ENCODE measurements at places on chromosomes 13 and 19.

GRCh38 chr19:47066376-47067214 lies 18.2 kb upstream of the TMEM160 start:
- DNase-seq: no peak

DNA sequence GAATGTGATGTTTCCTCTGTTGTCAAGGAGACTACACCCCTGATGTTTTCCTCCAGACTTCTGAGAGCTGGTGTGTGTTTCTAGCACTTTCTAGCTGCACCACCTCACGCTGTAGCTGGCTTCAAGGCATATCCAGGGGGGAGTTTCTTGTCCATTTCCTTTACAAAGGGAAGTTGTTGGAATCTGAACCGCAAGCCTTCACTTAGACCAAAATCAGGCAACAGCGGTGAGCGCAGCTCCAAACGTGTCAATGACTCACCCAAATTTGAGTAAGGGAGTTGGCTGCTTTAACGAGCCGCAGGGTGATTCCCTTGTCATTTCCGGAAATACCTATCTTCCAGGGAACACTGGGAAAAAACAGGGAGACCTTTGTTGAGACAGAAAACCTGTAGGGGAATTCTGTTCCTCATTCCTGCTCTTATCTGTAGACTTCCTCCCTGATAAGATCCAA lies 2.5 kb downstream of the LDLR start:
- DNase-seq: no peak

DNA sequence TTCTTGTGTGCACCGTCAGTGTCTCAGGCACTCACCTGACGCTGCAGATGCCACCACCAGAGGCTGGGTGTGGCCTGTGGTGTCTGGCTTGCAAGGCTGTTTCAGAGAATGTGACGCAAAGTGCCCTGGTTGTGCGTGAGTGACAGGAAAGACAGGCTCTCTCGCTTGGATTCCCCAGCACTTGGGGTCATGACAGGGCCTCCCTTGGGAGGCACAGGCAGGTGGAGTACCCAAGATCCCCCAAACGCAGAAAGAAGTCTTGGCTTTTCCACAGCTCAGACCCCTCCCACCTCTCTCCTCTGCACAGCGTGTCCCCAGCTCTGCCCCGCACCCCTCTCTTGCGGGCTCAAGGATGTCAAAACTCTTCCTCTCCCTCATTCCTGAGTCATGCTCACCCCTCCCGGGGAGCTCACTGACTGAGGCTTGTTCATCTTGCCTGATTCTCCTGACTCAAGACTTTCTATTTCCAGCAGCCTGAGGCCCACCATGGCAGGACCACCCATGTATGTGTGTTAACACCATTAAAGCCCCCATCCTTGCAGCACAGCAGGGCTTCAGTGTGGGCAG lies 21.0 kb downstream of the DHX34 start:
- DNase-seq: no peak

GRCh38 chr19:58551577-58552471 lies 3.1 kb downstream of the CHMP2A start:
- no peak for DNase-seq

- DNase-seq: peak; percentile 57
Observed at GRCh38 chr19:51784922-51785690, 9.9 kb upstream of the FPR3 start.

GRCh38 chr19:49560358-49560900 lies 19.9 kb downstream of the NOSIP start:
- peak; percentile 52 for DNase-seq

DNA sequence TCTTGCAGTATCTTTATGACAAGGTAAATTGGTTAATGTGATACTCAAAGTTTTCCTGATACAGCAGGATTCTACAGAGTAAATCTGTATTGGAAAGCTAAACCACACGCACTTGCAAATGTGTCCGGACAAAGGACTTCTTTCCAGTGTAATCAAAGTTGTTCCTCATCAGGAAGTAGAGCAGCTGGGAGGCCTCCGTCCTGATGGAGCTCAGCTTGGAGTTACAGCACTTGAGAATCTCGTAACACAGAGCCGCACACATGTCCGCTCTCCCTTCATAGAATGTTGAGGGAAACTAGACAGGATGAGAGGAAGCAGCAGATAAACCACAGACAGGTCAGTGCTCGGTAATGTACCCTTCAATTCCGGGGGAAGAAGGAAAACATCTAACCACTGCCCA lies 78.8 kb upstream of the SLC15A1 start:
- DNase-seq: no peak

- DNase-seq: peak; percentile 49
Observed at GRCh38 chr13:98664047-98664446, 87.1 kb upstream of the STK24 start.

GRCh38 chr19:39430675-39431593 lies 4.8 kb downstream of the RPS16 start:
- DNase-seq: peak; percentile 44

DNA sequence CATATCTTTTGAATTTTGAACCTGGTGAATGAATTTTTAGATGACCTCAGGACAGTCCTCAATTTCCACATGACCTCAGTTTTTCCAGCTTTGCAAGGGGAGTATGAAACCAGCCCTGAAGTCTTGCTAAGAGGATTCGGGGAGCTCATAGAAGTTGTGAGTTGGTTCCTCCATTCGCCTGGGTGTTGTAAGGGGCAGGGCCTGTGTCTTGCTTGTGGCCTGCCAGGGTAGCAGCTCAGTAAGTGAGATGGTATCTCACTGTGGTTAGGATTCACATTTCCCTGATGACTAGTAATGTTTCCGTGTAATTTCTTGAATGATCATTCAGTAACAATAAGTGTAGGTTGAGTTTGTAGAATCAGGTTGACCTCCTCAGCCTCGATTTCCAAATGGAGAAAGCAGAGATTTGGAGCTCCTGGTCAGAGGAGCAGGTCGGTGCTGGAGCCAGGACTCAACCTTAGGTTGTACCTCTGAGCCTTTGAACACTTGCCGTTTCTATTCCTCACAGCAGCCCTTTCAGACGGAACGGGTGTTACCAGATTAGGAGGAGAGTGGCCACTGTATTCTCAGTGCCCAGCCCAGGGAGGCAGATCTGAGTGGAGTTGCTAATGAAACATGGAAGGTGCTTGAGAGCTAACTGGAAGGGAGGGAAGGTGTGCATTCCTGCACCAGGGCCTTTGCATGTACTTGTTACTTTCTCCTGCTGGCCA lies 14.6 kb downstream of the NACC1 start:
- DNase-seq: peak; percentile 24

DNA sequence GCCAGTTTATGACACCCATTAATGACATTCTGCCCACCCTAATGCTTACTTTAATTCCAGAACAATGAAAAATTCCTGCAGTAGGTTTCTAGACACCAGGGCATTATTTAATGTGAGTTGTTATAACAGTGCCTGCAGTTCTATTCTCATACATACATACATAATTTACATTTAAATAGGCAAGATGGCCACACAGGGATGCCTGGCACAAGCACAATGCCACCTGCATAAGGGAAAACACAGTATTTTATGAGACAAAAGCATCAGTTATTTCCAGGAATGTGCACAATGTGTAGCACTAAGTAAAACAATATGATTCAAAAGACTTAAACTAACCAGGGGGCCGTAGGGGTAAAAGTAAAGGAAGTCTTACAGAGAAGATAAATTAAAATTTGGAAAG lies 243.9 kb upstream of the SPRY2 start:
- no peak for DNase-seq

GRCh38 chr19:12899891-12900518 lies 9.0 kb downstream of the GCDH start:
- DNase-seq: no peak

- no peak for DNase-seq
Observed at GRCh38 chr13:51623473-51623872, 39.2 kb downstream of the WDFY2 start.

- DNase-seq: no peak
Observed at GRCh38 chr13:41259875-41260501, 3.4 kb downstream of the MTRF1 start.

DNA sequence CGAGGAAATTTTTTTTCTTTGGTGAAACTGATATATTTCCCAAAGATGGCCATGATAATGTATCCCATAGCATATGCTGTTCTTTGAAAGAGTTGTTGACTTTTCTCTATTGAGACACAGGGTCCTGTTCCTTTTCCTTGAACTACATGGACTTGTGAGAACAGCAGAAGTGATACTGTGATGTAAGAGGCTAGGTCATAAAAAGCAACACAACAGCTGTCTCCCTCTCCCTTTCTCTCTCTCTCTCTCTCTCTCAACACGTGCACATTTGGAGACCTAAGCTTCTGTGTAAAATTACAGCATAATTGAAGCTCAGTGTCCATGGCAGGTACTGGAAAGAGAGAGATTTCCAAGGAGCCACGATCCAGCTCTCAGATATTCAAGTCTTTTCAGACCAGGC lies 1712.4 kb downstream of the EFNB2 start:
- no peak for DNase-seq

- no peak for DNase-seq
Observed at GRCh38 chr13:45482571-45483173, 17.9 kb downstream of the COG3 start.

DNA sequence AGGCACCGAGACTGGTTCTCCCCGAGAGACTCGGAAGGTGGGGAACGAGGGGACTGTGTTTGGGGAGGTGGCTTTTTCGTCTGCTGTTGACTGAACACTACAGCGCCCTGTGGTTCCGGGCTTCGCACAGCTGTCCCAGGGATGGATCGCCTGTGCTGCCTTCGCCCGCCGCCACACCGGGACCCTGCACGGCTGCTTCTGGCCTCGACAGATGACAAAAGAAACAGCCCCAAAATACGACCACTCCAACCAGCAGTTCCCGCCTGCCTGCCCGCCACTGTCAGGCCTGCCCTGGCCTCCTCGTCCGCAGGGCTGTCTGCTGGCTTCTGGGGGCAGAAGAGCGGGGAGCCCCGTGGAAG lies 13.3 kb upstream of the GNA15 start:
- DNase-seq: no peak

GRCh38 chr13:23786607-23787006 lies 102.6 kb downstream of the MIPEP start:
- no peak for DNase-seq

DNA sequence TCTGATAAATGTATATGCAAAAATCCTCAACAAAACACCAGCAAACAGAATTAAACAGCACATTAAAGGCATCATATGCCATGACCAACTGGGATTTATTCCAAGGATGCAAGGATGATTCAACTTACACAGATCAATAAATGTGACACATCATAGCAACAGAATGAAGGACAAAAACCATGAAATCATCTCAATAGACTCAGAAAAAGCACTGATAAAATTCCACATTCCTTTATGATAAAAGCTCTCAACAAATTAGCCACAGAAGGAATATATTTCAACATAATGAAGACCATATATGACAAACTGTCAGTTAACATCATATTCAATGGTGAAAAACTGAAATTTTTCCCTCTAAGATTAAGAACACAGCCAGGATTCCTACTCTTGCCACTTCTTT lies 691.6 kb downstream of the DIAPH3 start:
- no peak for DNase-seq

DNA sequence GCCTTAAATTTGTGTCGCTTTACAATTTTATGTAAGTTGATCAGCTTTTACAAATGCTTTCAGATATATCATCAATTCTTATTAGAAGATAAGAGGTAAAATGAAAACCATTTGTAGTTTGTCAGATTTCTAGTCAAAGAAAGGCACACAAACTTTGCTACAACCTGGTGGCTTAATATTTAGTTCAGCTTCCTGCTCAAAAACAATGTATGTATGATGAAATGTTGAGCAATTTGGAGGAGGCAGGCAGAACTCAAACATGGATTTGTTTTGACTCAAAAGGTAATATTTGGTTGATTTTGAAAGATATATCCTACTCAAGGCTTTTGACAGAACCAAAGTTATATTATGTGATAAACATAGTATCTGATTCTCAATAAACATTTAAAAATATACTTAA lies 24.2 kb downstream of the NEK5 start:
- DNase-seq: no peak

GRCh38 chr13:43343645-43344044 lies 320.3 kb downstream of the DNAJC15 start:
- no peak for DNase-seq

DNA sequence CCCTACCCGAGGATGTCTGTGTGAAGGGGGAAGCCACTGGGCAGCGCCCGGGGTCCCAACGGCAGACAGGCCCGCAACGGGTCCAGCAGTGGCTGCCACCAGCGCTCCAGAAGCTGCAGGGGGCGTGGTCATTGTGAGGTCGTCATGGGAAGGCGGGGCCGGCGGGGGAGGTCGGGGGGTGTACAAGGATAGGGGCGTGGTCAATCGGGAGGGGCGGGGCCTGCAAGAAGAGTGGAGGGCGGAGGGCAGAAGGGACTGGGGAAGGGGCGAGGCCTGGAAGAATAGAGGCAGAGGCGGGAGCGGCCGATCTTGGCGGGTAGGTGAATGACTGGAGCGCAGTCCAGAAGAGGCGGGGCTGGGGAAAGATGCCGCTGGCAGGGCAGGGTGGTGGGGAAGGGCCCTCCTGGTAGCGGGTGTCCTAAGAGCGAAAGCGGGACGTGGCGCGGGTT lies 4.4 kb downstream of the FUZ start:
- DNase-seq: peak; percentile 87

- DNase-seq: no peak
Observed at GRCh38 chr19:39377373-39378362, 13.2 kb downstream of the PAF1 start.

DNA sequence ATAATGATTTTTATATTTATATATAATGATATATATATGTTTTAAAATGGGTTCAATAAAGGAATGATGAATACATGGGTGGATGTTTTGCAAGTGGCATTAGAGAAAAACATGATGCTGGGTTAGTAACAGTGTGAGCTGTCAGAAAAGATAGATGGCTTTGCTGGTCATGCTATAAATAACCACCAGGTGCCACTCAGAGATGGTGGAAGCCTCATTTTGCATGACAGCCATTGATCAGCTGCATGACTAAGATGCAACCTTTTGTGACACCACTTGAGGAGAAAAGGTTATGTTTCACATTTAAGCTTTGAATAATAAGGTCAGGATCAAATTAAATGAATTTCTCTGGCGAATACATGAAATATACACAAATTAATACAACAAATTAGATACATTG lies 737.7 kb downstream of the PCDH9 start:
- no peak for DNase-seq
